ENCODE measurements at places on chromosomes 3 and 15. TPM values are rescaled to one million over a fixed set of nuclear protein-coding genes. Genes with fewer than 3 reads are reported as not detected.

The LYSMD4 gene
- total RNA-seq = 6.8 TPM

DNA sequence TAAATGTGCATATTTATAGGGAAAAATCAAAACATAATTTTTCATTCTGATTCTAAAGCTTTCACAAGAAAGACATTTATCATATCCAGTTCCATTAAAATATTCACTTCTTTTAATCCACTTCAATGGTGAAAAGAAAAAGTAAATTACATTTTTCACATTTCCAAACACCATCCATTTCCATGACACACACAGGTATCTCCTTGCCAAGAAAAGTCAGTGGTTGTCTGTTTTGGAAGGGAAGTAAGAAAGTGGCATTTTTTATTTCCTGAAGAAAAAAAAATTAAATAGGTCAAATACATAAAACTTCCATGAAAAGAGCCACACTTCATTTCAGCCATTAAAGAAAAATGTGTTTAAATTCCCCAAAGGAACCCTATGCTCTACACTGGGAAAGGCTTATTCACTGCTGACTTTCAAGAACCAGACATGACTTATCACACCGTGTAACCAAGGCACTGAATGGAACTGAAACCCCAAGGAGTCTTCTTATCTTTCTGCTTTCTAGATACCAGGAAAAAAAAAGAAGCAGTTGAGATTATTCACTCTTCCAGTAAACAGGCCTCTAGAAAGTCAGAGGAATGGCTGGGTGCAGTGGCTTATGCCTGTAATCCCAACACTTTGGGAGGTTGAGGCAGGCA is 44.5 kb downstream of the OSBPL10 start:
- no peak for DNase-seq

DNA sequence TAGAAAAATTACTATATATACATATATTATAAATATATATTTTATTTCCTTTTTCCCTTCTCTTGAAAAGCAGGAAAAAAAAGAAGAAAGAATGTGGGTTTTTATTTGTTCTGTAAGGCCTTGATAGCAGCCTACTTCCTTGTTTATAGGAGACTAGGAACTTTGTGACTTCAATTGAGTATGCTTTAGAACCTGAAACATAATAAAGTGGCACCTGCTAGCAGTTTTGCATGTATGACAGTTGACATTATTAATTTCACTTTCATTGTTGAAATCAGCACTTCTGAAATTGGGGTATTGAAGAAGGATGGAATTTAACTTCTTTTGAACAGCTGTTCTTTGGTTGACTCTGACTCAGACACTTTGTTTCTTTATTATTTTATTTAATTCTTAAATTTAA is 56.9 kb downstream of the GLCE start:
- no peak for DNase-seq

The SCN11A gene
- total RNA-seq = not detected

The IGSF11 gene
- total RNA-seq = 0.71 TPM

DNA sequence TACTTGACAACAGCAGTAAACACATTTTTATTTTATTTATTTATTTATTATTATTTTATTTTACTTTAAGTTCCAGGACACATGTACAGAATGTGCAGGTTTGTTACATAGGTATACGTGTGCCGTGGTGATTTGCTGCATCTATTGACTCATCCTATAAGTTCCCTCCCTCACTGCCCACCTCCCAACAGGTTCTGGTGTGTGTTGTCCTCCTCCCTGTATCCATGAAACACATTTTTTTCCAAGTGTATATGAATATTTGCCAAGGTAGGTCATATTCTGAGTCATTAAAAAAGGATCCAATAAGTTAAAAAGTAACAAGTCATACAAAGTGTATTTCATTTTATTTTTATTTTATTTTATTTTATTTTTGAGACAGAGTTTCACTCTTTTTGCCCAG is 567.3 kb upstream of the KCNMB2 start:
- DNase-seq = no peak

The EFCAB12 gene
- 0.68 TPM for total RNA-seq

DNA sequence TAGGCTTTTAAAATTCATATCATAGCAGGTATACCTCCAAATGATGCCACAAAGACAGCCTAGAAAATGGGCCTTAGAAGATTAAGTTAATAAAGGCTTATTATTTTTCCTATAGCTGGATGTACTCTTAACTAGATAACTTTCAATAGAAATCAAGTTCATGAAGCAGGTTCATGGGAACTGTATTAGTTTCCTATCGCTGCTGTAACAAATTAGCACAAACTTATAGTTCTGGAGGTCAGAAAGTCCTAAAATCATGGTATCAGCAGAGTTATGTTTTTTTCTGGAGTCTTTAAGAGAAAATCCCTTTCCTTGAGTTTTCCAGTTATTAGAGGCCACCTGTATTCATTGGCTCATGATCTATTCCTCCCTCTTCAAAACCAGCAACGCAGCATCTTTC is 269.9 kb downstream of the TIGIT start:
- no peak for DNase-seq

The CCR2 gene
- 8.2 TPM for total RNA-seq

DNA sequence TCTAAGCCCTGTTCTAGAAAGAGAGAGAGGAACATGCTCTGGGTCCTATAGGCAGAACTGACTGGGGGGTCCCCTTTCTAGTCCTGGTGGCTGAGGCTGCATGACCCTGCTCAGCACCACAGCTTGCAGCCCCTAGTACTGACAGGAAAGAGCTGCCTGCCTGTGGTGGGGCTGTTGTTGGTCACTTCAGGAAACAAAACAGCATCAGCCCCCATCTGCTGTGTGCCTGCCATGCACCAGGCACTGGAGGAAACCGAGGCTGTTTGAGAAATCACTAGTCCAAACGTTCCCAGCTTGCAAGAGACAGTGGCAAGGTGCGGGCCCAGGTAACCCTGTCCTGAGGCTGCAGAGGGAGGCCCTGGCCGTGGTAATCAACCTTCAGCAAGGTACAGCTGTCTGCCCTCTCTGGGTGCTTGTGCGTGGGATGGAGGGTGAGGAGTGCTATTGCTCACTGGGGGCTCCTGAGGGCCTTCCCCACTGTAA is 90.6 kb downstream of the IQSEC1 start:
- DNase-seq = no peak

The PRR23B gene
- total RNA-seq = not detected

The SPG11 gene
- 76.0 TPM for total RNA-seq

DNA sequence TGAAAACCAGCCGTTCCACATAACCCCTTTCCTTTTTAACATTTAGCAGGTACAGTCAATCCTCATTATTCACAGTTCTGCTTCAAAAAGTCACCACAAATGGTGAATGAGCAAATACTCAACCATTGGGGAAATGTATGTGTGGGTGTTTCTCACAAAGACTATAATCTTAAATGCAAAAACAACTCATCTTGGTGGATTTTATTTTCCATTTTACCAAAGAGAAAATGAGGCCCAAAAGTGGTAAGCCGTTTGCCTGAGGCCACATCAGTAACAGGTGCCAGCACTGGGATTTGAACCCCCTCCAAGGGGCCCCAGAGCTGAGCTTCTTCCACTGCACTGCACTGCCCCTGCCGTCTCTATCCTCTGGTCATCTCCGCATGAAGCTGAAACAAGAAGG is 208.8 kb downstream of the OSBPL10 start:
- no peak for DNase-seq

GRCh38 chr15:66196602-66197001 is 56.9 kb downstream of the MEGF11 start:
- DNase-seq = no peak

- no peak for DNase-seq
Measured at GRCh38 chr15:62912808-62913207, 129.7 kb upstream of the TPM1 start.

- DNase-seq = no peak
Measured at GRCh38 chr3:45509038-45509767, 85.3 kb upstream of the LIMD1 start.

GRCh38 chr3:169863458-169863899 is 6.3 kb downstream of the LRRC31 start:
- no peak for DNase-seq

The PIGBOS1 gene
- total RNA-seq = 20.2 TPM

DNA sequence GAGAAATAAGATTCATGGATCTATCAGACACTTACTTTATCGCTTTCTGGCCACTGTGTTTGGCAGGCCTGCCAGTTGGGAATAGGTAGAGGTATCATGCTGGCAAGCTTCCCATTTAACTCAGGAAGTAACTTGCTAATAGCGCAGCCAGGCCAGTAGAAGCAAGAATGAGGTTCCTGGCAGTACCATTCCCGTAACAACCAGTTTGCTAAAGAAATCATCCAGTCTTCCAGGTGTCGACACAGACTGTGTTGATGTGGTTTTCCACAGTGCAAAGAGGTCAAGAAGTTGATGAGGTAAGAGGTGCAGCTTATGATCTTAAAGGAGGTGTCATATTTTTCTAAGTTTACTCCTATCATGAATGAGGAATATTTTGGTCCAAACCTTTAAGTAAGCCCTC is 46.2 kb downstream of the DPH6 start:
- no peak for DNase-seq

DNA sequence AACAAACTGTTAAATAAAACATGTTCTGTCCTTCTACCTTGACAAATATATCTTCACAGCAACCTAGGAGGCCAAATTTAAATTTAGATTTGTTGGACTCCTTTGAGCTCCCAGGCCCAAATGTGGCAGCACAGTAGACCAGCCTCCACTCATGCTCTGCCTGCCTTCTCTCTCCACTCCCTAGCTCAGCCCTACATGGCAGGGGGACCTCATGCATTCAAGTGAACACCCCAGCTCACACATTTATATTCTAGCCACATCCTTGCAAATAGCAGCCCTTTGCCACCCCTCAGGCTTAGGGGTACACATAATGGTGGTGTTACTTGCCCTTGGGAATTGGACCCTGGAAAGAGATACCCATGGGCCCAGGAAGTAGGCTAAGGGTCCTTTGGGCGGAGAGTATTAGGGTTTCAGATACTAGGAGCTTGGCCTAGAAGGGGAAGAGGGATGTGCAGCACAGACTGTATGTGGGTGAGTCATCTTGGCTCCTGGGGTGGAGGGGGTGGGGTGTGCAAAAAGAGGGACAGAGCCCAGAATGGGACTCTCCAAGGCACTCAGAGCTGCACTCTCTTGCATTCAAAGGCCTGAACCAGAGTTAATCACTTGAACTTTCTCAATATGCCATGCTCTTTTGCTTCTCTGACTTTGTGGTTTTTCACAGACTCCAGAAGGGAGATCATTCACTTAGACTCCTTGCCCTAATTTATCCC is 268.4 kb upstream of the ROPN1 start:
- DNase-seq = peak; percentile 69

The EPHB3 gene
- total RNA-seq = 5.0 TPM

DNA sequence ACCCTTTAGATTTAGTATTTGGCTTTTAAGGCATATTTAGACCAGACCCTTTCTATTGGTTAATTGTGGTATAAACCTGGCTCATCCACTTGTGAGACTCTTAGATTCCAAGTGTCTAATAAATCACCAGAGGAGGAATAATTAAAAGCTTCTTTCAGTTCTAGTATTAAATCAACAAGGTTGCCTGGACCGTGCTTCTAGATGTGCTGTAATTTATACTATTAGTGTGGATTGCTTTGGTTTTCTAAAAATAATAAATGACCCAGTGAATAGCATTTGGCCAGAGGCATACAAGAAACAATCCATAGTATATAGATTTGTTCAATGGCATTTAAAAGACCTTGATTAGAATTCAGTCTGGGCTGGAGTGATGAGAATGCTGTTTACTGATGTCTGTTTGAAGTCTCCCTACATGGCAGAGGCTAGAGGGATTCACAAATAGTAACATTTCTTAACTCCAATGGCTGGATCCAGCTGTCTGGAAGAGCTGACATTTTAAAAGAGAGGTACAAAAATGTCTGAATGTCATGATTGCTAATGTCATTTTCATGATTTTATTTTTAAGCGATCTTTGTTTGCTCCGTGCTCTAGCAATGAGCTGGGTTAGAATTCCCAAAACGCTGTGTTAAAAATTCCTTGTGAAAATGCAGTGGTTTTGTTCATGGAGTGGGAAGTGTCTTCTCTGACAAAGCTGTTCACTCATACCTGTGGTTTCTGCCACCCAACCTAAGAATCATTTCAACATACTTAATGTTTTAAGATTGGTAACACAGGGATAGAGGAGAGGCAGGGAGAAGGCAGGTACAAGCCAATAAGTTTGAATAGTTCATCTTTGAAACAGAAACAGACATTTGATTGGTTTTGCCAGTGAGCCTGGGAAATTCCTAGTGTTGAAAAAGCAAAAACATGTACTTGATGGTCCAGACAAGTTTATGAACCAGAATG is 89.9 kb downstream of the RBMS3 start:
- no peak for DNase-seq

- no peak for DNase-seq
Measured at GRCh38 chr3:168161696-168162095, 66.0 kb upstream of the GOLIM4 start.

The SLC38A3 gene
- total RNA-seq = 0.28 TPM

The DCUN1D1 gene
- 26.6 TPM for total RNA-seq

- no peak for DNase-seq
Measured at GRCh38 chr3:128425142-128425845, 41.4 kb downstream of the DNAJB8 start.

- DNase-seq = no peak
Measured at GRCh38 chr3:190432216-190432615, 17.5 kb downstream of the TMEM207 start.

The CPLX3 gene
- total RNA-seq = not detected

The LRRC34 gene
- total RNA-seq = 4.5 TPM

The LDHAL6B gene
- not detected for total RNA-seq

- no peak for DNase-seq
Measured at GRCh38 chr3:108518895-108519294, 8.5 kb upstream of the MYH15 start.

The EPB42 gene
- not detected for total RNA-seq

DNA sequence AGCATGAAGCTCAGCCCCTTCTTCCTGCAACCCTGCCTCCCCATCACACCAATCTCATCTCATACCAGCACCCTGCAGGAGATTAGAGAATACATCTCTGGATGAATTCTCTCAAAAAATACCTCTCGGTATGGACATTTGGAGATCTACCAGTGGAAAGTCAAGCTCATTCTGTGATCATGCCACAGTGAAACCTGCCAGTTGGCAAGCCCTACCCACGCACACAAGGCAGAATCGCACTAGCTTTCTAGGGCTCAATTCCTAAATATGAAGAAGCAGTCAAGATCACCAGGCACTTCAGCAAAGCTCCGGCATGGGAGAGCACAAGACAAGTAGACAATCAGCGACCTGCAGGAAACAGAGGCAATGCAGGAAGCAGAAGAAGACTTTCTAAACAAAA is 221.2 kb downstream of the NTRK3 start:
- no peak for DNase-seq

The STRIT1 gene
- not detected for total RNA-seq

The SOX2 gene
- total RNA-seq = 0.35 TPM

The CCDC13 gene
- 3.1 TPM for total RNA-seq

The TM4SF18 gene
- 4.9 TPM for total RNA-seq

The LOXL1 gene
- total RNA-seq = 321 TPM

- no peak for DNase-seq
Measured at GRCh38 chr3:140753865-140754754, 76.2 kb downstream of the TRIM42 start.

DNA sequence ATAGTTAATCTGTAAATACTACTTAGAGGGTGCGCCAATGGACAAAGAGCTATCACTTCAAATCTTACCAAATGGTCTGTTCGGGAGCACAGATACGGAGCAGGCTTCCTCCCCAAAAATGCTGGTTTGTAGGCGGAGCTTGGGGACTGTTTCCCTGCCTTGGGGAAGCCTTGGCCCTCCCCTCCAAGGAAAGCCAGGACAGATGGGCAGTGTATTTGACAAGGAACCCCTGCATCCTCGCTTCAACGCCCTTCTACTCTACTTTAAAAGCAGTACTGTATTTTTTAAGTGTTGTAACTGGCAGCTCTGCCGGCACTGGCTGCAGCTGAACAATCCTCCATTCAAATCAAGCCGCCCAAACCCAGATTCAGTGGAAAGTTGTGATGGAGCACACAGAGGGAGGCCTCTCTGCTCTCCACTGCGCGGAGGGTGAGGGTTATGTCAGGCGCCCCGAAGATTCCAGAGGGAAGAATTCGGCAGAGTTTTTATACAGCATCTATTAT is 83.1 kb upstream of the FNDC3B start:
- no peak for DNase-seq
